ENCODE measurements at places on chromosomes 1 and 21. TPM values are rescaled to one million over a fixed set of nuclear protein-coding genes. Genes with fewer than 3 reads are reported as not detected.

Gene NBPF6
- not detected for total RNA-seq

DNA sequence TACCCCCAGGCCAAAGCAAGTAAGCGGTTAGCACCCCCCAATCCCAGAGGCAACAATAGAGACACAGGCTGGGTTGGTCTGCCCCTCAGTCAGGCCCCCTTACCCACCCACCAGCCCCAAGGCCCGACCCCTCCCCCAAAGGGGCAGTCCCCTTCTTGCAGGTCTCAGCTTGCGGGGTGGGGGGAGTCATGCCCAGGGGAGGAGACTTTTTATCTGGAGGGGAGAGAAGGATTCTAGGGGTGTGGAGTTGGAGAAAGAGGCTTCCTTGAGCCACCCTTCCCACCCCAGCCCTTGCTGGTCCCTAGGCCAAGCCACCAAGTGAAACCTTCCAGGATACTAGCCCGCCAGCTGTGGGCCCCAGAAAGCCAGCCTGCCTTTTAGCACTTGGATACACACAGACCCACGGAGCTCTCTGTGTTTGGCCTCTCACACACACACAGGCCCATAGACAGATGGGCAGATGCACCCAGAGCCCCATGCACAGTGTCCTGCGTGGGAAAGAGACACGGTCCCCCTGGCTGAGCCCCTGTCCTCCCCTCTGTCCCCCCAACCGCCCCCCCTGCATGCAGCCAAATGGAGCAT, 7.1 kb downstream of the TMEM54 start:
- no peak for DNase-seq

Gene IGSF9
- total RNA-seq, result not detected

Gene GPR161
- total RNA-seq, result 1.3 TPM

- DNase-seq, result no peak
These were observed 171.0 kb downstream of the LRRC40 start for GRCh38 chr1:70034403-70034802.

DNA sequence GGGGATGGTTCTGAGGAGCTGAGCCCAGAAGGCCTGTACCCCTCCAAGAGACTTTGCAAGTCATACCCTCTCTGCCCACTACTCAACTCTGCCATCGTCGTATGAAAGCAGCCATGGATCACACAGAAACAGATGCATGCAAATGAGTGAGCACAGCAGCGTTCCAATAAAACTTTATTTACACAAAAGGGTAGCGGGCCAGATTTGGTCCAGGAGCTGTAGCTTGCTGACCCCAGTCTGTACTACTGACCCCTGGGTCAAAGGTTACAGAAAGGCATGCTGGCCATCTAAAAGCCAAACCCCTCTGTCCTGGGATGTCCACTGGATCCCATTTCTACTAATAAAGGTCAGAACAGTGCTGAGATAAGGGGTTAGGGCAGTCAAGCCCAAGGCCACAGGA, 8.8 kb upstream of the AGTRAP start:
- DNase-seq, result no peak

DNA sequence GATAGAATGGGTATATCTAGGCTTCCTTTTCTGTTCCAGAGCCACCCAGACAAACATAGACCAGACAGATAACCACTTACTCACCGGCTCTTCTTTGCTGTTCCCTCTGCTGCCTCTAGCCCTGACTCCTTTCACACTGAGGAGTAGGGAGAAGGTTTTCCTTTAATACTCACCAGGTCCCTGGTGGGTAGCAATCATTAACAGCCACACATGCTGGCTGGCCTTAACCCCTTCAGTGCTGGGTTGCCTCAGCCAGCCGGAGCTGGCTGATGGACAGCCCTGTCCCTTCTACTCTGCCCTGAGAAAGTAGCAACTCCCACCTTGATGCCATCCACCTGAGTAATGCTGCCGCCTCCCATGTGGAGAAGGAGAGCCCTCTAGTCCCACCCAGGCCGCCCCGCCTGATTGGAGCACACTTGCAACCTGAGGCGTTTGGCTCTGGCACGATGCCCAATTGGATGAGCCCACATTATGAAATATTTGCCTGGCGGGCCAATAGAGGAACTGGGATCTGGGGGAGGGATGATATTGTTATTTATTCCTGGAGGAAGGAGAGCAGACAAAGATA, 71.6 kb downstream of the PLEKHA6 start:
- peak; percentile 88 for DNase-seq

Gene GBP7
- total RNA-seq, result not detected

Gene SEC16B
- 0.69 TPM for total RNA-seq

GRCh38 chr1:33180226-33180910, 1.5 kb downstream of the TRIM62 start:
- DNase-seq, result peak; percentile 95

GRCh38 chr1:226820941-226821718, 49.3 kb upstream of the PSEN2 start:
- DNase-seq, result peak; percentile 91

- no peak for DNase-seq
These were observed 51.6 kb downstream of the SLC30A10 start for GRCh38 chr1:219876798-219877209.

GRCh38 chr21:21688889-21689288, 690.7 kb downstream of the NCAM2 start:
- peak; percentile 35 for DNase-seq

- DNase-seq, result no peak
These were observed 20.7 kb upstream of the TRIM45 start for GRCh38 chr1:117142200-117142599.

Gene SELP
- 3.9 TPM for total RNA-seq

Gene WDR64
- total RNA-seq, result not detected

- no peak for DNase-seq
These were observed 39.7 kb upstream of the JUN start for GRCh38 chr1:58823481-58824010.

Gene DCAF6
- 316 TPM for total RNA-seq

GRCh38 chr1:223849352-223850254, 3.9 kb upstream of the TP53BP2 start:
- no peak for DNase-seq

DNA sequence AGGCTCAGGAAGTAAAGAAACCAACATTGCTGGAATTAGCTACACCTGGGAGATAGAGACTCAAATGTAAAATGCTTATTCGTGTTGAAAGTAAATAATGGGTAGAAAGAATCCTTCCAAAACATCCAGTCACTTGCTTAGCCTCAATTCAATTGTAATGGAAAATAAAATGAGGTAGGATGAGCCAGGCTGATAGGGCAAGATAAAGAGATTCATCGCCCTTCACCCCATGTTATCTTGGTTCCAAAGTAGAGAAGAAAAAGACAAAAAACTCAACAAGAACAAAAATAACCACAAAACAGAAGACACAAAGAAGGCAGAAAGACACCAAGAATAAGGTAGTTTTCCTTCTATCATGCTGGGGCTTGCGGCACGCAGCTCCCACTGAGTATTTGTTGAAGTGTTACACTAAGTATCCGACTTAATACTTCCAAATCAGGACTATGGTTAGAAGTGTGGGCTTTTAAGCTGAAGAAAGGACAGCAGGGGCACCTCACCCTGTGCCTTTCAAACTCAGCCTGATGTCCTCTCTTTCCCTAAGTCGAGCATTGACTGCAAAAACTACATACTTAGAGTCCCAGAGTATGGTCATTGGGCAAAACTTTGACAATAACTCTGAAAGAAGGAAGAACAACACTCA, 202.1 kb downstream of the VAV3 start:
- no peak for DNase-seq

Gene S100A14
- not detected for total RNA-seq

- no peak for DNase-seq
These were observed 260.7 kb upstream of the BRINP3 start for GRCh38 chr1:190738317-190738716.

Gene RNF186
- total RNA-seq, result not detected

- DNase-seq, result peak; percentile 80
These were observed 118.1 kb downstream of the PGBD5 start for GRCh38 chr1:230308039-230308438.

- DNase-seq, result peak; percentile 52
These were observed at the start of gene LBR for GRCh38 chr1:225427235-225428067. Gene LBR, minus strand, starts transcription at chr1:225428038. Its CDS starts 3,963 bp downstream, at chr1:225424075.

- no peak for DNase-seq
These were observed 361.0 kb downstream of the ADGRL2 start for GRCh38 chr1:82161700-82162141.

DNA sequence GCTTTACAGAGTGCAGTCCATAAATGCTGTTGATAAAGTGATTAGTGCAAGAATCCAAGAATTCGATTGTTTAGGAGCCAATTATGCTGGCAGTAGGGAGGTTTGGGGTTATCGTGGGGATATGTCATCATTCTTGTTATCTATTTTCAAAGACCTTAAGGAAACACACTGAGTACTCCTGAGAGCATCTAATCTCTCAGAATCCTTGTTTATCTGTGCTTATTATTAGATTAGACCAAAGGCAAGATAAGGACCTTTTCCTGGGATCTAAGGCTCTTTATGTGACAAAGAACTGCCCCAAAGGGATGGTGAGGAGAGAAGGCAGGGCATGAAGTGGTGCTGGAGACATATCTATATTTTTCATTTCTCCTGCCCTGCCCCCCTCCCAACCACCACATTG, 139.1 kb downstream of the TSEN15 start:
- DNase-seq, result no peak

Gene REN
- not detected for total RNA-seq

DNA sequence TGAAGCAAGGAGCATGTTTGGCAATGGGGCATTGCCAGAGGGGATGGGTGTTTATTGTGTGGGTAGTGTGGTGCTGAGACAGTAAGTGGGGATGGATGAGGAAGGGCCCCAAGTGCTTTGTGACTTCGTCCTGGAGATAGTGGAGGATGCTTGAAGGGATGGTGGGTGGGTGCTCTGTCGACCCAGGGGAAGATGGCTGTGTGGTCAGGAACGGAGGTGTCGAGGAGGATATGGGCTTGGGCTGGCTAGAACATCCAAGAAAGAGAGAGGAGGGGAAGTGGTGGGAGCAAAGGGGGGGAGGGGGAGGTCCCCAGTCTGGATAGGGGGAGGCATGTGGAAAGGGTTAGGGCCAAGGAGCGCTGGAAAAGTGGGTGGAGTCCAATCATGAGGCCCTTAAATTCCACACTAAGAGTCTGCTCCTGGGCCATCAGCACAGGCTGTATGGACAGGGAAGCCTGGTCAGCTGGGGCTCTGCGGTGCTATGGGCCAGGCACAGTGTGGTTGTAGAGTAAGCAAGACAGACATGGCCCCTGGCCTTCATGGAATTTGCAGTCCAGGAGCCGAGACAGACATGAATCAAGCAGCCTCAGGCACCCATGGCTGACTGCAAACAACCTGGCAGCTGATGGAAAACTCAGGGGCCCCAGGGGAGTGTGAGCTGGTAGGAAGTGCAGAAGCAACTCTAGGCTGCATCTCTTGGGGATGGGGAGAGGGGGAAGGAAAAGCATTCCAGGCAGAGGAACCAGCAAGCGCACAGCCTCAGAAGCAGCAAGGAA, 36.3 kb downstream of the EDN2 start:
- no peak for DNase-seq

- no peak for DNase-seq
These were observed 20.1 kb upstream of the MACF1 start for GRCh38 chr1:39184354-39184818.

DNA sequence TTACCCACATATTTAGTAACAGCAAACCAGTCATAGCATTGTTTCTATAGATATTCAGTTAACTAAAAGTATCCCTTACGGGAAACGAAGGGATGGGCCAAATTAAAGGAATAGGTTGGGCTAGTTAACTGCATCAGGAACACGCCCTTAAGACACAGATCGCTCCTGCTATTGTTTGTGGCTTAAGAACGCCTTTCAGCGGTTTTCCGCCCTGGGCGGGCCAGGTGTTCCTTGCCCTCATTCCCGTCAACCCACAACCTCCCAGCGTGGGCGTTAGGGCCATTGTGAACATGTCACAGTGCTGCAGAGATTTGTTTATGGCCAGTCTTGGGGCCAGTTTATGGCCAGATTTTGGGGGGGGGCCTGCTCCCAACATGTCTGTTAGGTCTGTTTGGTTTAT, 14.7 kb downstream of the TNFRSF18 start:
- DNase-seq, result no peak

GRCh38 chr1:14217384-14217783, 381.1 kb upstream of the KAZN start:
- DNase-seq, result no peak

GRCh38 chr21:20459838-20460237, 538.4 kb upstream of the NCAM2 start:
- no peak for DNase-seq

Gene ZC3H12A
- total RNA-seq, result 17.7 TPM

- DNase-seq, result peak; percentile 74
These were observed 4.3 kb downstream of the TRABD2B start for GRCh38 chr1:47992720-47993415.

DNA sequence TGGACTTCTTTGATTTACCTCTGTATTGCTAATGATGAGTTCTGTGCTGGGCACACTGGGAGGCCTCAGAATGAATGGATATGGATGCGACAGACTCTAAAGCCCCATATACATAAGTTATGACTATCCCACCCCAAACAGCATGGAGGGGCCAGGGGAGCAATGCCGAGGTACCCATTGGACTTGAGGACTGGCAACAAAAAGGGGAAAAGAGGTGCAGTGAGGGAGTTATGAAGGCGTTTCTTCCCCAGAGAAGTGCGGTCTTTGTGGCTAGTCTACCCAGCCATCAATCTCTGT, 15.2 kb upstream of the CDCA8 start:
- no peak for DNase-seq

- DNase-seq, result no peak
These were observed 812.7 kb upstream of the ADAMTS5 start for GRCh38 chr21:27779606-27780005.

Gene CRP
- 0.46 TPM for total RNA-seq

DNA sequence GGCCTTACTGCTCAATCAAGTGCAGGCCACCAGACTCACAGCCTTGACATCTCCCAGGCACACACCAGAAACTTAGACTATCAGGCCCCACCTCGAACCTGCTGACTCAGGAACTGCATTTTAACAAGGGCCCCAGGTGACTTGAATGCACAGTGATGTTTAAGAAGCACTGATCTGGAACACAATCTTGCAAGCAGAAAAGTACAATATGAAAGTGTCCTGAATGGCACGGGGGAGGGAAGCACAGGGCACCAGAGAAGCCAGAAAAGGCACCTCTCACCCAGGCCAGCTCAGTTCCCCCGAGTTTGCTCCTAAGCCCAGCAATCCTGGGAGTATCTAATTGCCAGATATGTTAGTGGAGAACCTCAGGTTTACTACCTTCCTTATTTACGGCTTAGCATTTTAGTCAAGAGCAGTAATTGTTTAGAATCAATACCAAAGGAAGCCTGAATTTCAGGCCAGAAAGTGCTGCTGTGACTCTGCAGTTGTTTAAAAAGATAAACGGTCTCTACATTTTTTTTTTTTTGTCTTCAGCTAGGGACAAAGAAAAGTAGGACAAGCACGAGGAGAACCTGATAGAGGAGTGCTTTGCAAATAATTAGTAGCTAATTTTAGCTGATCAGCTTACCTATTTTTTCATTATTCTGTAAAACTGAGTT, 50.9 kb upstream of the CDC42BPA start:
- DNase-seq, result no peak

Measured in psoas muscle (tissue), 8 donors.